ENCODE measurements at places on chromosomes 2 and 18. TPM values are rescaled to one million over a fixed set of nuclear protein-coding genes. Genes with fewer than 3 reads are reported as not detected.

The FOXD4L1 gene
- 0.12 TPM for total RNA-seq

The ANKRD30B gene
- not detected for total RNA-seq

The UGT1A4 gene
- total RNA-seq, result not detected

The DYSF gene
- total RNA-seq, result not detected

DNA sequence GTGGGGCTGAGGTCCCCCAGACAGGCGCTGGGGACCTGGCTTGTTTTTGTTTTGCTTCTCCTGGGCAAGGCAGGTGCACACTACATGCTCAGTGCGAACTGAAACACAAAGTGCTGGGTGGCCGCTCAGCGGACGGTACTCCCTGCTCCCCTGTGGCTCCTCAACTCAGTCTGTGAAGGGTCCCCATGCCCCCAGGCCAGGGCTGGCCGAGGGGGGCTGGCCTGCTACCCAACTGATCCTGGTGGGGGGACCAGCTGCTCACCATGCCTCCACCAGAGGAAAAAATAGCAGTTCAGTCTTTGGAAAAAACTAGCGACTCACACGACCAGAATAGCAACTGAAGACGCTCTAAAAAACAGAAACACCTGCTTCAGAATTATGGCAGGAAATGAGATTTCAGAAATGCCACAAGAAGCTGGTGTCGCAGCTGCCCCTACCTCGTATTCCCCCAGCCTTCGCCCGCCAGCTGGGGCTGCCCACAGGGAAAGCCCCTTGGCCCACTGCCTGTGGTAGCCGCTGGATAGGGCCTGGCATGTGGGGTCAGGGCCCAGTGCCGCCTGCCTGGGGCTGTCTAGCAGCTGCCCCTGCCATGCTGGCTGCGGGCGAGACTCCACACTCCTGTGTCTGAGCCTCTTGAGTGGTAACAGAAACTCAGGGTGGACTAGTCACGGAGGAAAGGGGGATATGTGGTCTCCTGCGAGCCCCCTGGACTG lies 43.7 kb downstream of the MEX3C start:
- peak; percentile 70 for DNase-seq

- DNase-seq, result no peak
Measured at GRCh38 chr2:240603846-240604245, 17.3 kb downstream of the CAPN10 start.

DNA sequence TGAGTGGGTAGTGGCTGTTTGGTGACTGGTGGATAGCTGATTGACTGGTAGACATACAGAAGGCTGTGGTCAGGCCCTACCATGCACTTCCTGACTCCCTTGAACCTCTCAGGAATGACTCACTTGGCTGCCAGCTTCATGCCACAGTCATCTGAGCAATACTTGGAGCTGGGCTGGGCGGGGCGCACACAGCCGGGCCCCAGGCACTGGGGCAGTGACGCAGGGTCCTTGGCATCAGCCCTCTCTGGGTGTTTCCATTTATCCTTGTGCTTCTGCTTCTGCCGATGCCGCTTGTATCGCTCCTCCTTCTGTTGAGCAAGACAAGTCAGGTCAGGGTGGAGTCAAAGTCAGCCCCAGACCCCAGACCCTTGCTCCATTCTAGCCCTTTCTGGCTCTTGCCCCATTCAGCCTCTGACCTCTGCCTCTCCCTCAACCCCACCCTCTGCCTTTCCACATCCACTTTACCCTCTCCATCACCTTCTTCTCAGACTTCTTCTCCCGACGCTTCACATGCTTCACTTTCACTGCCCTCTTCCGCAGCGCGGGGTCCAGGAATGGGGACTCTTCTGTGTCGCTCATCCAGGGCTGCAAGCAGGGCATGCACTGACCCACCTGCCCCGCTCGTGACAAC lies 3.0 kb upstream of the MBD1 start:
- DNase-seq, result no peak

- no peak for DNase-seq
Measured at GRCh38 chr2:12506846-12507245, 209.9 kb upstream of the TRIB2 start.

GRCh38 chr18:24629921-24630320 lies 169.5 kb downstream of the HRH4 start:
- DNase-seq, result no peak

GRCh38 chr18:24014062-24014985 lies at the start of gene TTC39C:
Gene TTC39C (plus strand): TSS chr18:24014754. CDS start chr18:24014872, 118 bp downstream.
- DNase-seq, result peak; percentile 93
